Daoy (cell line): ENCODE measurements at places on chromosomes 11 and 22. TPM values are rescaled to one million over a fixed set of nuclear protein-coding genes. Genes with fewer than 3 reads are reported as not detected.

Gene LARGE1
- 9.1 and 18.0 TPM in 2 replicates for total RNA-seq

Gene MS4A3
- total RNA-seq = not detected in 2 replicates

Gene KRTAP5-11
- total RNA-seq = not detected in 2 replicates

GRCh38 chr22:22200569-22201184 is 43.9 kb upstream of the VPREB1 start:
- no peak for DNase-seq

GRCh38 chr11:83192606-83193245 is 786 bp upstream of the ANKRD42 start:
- DNase-seq = no peak

DNA sequence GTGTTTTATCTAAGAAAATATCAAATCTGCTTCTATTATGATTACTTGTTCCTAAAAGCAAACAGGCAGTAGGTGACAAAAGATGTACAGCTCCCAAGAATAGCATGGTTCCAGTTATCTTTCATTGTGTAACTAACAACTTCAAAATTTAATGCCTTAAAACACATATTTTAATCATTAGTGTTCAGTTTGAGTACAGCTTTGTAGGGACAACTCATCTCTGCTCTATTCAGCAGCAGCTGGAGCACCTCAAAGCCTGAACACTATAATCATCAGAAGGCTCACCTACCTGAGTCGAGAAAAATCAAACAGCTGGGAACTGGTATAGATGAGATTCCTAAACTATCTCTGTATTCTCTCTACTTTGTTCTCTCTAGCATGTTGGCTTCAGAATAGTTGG is 24.3 kb upstream of the OR5B12 start:
- DNase-seq = no peak

- peak; percentile 56 for DNase-seq
Measured at GRCh38 chr11:126991596-126991995, 9.0 kb downstream of the KIRREL3 start.
